ENCODE measurements at places on chromosomes 4 and X.

DNA sequence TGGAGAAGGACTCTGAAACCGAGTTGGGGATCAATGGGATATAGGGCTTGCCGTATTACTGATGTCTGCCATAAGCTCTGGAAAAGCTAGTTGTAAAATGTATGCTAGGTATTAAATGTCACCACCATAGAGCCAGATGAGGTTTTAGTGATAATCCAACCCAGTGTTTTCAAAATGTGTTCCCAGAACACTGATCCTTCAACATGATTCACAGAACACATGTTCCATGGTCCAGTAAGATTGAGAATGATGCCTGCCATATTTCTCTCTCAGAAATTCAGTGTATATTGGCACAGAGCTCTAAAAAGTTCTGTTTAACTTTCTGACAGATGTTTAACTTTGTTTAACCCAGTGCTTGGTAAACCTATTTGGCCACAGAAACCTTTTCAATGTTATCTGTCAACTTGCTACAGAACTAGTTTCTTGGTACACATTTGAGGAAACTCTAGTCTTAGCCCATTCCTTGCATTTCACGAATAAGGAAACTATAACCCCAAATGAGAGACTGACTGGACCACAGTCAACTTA is 160.2 kb downstream of the PALLD start:
- no peak for DNase-seq

- no peak for DNase-seq
Observed at GRCh38 chr4:2105559-2105958, 46.4 kb downstream of the NAT8L start.

GRCh38 chrX:40127052-40127451 is 29.3 kb upstream of the BCOR start:
- DNase-seq: no peak

GRCh38 chrX:33134164-33134563 is 77.2 kb downstream of the DMD start:
- DNase-seq: no peak

GRCh38 chr4:164613792-164614191 is 140.1 kb upstream of the SMIM31 start:
- DNase-seq: no peak

DNA sequence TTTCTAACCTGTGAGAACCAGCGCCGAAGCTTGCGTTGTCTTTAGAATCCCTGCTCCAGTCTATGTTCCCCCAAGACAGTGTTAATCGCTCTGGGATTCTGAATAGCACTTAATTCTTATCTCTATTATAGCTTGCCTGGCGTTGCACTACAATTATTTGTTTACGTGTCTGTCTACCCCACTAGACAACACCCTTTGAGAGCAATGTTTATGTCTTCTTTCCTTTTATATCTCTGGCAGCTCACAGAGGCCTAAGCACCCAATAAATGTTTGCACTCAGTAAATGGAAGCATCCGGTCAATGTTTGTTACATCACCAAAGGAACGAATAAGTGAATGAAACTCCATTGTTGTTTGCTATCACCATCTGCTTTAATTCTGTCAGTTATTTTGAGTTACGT is 4.8 kb upstream of the NHS start:
- no peak for DNase-seq

- DNase-seq: no peak
Observed at GRCh38 chr4:91965166-91965565, 338.6 kb upstream of the GRID2 start.

- DNase-seq: no peak
Observed at GRCh38 chr4:1948892-1949436, 59.8 kb downstream of the NELFA start.

GRCh38 chrX:118975831-118976598 is 1.6 kb downstream of the LONRF3 start:
- peak; percentile 48 for DNase-seq

- no peak for DNase-seq
Observed at GRCh38 chr4:87872028-87872427, 39.3 kb downstream of the MEPE start.

- no peak for DNase-seq
Observed at GRCh38 chr4:97457253-97457652, 686.0 kb downstream of the STPG2 start.

- no peak for DNase-seq
Observed at GRCh38 chr4:106978046-106978774, 57.9 kb downstream of the DKK2 start.

DNA sequence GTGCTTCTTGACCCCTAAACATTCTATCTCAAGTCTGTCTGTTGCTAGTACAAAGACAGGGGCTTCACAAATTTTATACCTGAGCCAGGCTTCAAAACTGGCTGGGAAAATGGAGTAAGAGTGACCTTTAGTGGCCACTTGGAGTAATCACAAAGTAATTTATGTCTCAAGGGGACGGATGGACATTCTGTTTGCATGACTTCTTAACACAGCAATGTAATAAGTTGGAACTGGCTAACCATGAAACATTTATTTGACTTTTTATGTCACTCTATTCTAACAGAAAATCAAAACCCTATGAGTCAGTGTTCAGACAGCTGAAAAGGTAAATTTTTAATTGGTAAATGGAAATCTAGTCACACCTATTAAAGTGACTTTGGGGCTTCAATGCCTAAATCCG is 600.6 kb downstream of the ANKRD50 start:
- DNase-seq: no peak

DNA sequence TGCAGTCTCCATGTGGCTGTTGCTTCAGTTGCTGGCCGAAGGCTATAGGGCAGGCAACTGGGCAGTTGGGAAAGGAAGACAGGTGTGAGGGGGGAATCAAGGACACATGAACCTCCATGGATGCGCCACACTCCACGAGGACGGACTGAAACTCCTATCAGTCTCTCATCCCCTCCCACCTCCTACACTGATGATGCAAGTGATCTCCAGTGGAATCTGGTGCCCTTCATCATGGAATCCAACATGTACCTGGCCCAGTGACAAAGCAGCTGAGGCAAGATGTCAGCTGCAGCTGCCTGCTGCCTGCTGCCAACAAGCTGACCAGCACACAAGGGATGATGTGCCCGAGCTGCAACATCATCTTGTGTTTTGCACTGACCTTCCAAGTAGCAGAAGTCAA is 26.0 kb upstream of the MGST2 start:
- no peak for DNase-seq

- DNase-seq: no peak
Observed at GRCh38 chr4:86977621-86978184, 42.9 kb downstream of the AFF1 start.

- no peak for DNase-seq
Observed at GRCh38 chrX:10195425-10195824, 38.6 kb downstream of the CLCN4 start.

DNA sequence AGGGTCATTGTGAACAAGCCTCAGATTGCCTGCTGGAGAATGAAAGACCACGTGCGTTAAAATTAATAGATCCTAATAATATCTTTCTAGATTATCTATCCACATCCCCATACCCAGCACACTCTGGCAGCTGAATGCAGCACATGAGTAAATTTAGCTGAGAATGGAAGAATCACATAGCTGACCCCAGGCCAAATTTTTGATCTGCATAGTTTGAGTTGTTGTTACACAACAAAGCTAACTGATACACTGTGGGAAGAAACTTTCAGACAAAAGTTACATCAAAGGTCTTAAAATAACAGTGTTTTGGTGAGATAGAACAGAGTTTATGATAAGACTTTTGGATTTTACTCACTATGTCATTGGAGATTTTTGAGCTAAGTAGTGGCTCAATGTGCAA is 72.4 kb upstream of the ANXA10 start:
- DNase-seq: no peak

- no peak for DNase-seq
Observed at GRCh38 chrX:17629519-17629918, 107.8 kb upstream of the SCML1 start.

Data from activated naive CD8-positive, alpha-beta T cell treated with anti-CD3 and anti-CD28 coated beads, Interleukin-2, amount 50 U/mL, for 16 hours (primary cell).